ENCODE measurements at places on chromosomes 12 and 14.

GRCh38 chr14:31926123-31926522 lies 151.0 kb upstream of the ARHGAP5 start:
- DNase-seq: no peak

- DNase-seq: no peak
Measured at GRCh38 chr12:14193639-14194038, 171.8 kb upstream of the ATF7IP start.

DNA sequence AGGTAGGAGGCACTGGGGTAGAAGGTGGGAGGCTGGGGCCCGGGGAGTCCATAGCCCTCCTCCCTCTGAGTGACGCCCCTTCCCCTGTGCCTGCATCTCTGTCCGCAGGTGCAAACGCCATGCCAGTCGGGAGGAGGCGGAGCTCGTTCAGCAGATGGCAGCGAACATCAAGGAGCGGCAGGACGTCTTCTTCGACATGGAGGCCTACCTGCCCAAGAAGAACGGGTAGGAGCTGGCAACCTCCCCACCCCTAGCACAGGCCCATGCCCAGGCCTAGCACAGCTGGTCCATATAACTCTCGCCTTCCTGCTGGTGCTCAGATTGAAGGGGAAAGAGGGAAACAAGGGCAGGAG lies 35.6 kb downstream of the TMEM120B start:
- DNase-seq: no peak

DNA sequence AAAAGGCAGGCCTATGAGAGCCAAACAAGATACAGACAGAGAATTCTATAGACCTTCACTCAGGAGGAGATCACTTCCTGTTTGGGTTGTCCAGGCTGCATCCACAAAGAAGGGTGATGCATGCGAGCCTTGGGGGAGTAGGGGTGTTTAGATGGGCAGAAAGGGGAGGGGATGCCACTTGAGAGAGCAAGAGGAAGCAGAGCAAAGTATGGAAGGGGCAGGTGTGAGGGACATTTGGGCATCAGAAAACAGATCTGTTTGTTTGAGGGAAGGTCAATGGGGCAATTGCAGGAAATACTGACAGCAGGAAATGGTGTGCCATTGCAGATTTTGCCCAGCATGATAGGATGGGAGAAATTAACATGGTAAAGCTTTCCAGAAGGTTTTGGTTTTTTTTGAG lies 146.4 kb upstream of the FOXN3 start:
- no peak for DNase-seq

DNA sequence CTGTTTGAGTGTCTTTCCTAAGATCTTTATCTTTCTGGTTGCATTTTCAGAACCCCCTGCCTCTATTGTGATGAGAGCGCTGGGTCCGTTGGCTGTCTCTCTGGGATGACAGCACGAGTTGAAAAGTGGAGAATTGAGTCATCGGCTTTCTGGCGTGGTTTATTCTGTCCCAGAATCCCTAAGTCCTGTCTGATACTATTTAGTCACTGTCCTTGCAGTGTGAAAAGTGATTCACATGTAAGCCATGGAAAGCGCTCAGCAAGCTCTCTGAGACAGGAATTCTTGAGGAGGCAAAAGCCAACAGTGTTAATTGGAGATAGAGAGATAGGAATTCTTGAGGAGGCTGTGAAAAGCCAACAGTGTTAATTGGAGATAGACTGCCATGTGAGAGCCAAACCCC lies 121.7 kb downstream of the CHST11 start:
- DNase-seq: no peak

GRCh38 chr14:73695997-73696396 lies 18.2 kb downstream of the PNMA1 start:
- DNase-seq: no peak

GRCh38 chr12:116431677-116432300 lies 127.4 kb upstream of the MAP1LC3B2 start:
- no peak for DNase-seq

GRCh38 chr14:69854598-69854997 lies 24.6 kb upstream of the SMOC1 start:
- no peak for DNase-seq

GRCh38 chr12:106091446-106091820 lies 47.3 kb downstream of the NUAK1 start:
- no peak for DNase-seq

DNA sequence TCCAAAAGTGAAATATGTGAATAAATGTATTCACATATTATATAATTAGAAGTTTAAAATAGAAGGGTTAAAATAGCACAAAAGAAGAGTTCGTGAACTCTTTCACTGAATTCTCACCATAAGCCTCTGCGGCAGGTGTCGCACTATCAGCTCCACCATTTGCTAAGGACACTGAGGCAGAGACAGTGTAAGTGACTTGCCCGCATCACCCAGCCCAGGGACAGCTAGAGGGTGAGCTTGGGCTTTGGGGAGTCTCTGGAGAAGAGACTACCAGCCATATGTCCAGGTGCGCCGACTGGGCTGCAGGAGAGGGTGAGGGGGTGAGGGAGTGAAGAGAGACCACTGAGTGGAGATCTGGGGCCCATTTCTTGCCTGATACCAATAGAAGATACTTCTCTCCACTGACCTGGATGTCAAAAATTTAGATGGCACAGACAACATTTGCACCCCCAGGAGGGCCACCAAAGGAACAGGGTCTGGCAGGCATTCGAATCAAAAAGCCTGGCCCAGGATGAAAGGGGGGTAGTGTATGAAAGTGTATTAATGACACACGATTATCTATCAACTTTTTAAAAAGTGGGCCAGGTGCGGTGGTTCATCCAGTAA lies 28.5 kb downstream of the FAIM2 start:
- no peak for DNase-seq

- no peak for DNase-seq
Measured at GRCh38 chr12:105504286-105504685, 173.8 kb downstream of the C12orf75 start.

GRCh38 chr14:86257973-86258372 lies 728.0 kb downstream of the FLRT2 start:
- DNase-seq: no peak

DNA sequence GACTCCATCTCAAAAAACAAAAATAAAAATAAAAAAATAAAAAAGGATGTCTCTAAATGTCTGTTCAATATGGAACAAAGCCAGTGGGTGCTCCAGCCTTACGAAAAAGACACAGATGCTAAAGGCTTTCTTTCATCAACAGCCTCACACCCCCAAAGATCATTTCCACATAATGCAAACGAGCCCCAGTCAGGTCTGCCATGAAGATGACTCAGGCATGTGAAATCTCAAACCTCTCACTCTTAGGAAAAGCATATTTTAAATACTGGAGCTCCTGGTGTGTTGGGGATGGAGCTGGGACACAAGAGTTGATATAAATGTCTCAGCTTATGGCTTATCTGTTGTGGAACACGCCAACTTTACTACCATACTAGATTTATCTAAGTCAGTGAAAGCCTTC lies 49.9 kb upstream of the PLXNC1 start:
- no peak for DNase-seq

GRCh38 chr12:22808860-22809259 lies 183.9 kb downstream of the ETNK1 start:
- DNase-seq: no peak

- no peak for DNase-seq
Measured at GRCh38 chr12:96361074-96361473, 39.2 kb downstream of the CDK17 start.

- peak; percentile 67 for DNase-seq
Measured at GRCh38 chr14:93939304-93940229, 12.4 kb downstream of the FAM181A start.

DNA sequence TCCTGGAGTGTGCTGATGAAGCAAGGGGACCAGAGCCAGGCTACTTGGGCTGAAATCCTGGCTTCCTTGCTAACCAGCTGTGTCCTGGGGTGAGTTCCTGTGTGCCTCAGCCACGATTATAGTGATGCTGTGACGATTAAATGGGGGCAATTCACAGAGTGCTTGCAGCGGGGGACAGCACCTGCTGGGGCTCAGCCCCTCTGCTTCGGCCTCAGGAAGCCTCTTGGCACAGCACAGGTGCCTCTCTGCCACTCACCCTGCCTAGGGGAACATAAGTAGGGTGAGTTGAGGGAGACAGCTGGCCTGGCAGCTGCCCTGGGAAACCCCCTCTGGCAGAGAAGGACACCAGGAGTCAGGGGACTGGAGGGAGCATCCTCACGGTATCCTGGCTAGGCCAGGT lies 9.4 kb downstream of the KRT80 start:
- no peak for DNase-seq

DNA sequence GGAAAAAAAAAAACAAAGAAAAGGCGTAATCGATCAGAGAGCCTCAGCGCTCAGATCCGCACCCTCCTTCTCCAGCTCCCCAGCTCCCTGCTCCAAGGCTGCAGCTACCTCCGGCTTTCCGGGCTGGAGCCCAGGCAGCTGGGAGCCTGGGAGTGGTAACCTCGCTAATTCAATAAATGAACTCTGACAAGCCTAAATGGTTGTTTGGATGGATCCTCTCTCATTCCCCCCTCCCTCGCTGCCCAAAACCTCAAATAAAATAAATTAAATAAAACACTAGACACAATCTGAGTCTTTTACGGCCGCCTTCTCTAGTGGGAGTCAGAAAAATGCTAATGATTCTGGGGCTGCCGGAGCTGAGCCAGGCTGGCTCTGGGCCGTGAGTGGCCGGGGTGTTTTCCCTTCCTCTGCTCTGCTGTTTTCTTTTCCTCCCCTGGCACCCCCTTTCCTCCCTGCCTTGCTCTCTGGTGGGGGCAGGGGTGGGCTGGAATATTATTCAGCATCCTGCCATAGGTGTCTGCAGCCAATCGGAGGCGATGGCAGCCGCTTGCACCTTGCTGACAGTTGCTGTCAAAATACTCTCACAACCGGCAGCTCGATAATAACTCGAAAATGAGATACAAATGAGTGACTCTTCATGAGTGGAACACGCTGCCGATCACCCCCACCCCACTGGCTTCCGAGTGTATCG lies 76.1 kb downstream of the RBM19 start:
- peak; percentile 47 for DNase-seq

DNA sequence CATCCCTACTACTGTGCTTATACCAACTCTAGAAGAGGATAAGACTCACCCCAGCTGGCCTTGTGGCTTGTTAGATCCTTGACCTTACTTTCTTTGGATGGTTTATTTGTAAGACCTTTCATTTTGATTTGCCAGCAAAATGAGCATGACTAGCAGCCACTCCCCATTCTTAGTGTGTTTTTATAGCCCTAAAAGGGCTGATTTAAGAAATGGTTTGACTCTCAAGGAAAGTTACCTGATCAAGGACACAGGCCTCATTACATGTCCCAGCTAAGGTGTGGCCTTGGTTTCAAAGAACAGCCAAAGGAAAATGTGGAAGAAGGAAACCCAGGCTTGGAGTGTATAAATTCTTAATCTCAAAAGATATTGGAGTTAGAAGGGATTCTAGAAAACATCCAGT lies 41.4 kb downstream of the SLC17A8 start:
- no peak for DNase-seq

- DNase-seq: no peak
Measured at GRCh38 chr14:44404036-44404435, 103.0 kb downstream of the FSCB start.

DNA sequence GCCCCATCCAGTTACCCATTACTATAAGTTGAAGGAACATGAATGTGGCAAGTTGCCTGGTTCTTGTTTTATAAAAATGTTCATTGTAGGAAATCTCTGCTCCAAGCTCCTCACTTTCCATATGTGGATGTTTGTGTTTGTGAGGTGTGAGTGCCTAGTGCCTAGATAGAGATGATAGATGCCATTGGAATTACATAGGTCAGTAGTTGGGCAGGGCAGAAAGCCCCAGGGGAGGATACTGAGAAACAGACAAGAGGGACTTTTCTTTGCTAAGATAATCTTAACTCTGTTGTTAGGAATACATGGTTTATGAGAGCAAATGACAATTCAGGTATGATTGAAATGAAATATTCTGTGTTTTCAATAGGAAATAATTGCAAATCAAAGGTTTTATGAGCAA lies 226.3 kb upstream of the GRIP1 start:
- DNase-seq: no peak

- no peak for DNase-seq
Measured at GRCh38 chr12:28611115-28611435, 420.8 kb downstream of the CCDC91 start.

- DNase-seq: no peak
Measured at GRCh38 chr12:68971404-68971803, 38.4 kb upstream of the CPM start.

- no peak for DNase-seq
Measured at GRCh38 chr12:52155048-52155868, 36.6 kb downstream of the KRT80 start.

- DNase-seq: no peak
Measured at GRCh38 chr12:12010277-12011039, 60.3 kb upstream of the BCL2L14 start.

DNA sequence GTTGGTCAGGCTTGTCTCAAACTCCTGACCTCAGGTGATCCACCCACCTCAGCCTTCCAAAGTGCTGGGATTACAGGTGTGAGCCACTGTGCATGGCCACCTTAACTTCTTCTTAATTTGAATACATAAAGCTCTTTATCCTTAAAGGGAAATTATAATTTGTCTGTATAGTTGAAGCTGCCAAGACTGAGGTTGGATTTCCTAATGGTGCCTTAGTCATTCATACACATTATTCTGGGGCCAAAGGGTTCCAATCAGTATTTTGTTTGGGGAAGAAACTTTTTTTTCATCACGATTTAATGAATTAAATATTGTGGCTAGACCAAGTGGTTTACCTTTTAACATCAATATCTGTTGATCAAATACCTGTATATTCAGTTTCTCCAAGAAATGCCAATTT lies 135.9 kb downstream of the SYT1 start:
- DNase-seq: no peak

GRCh38 chr14:32998433-32998832 lies 59.8 kb downstream of the NPAS3 start:
- DNase-seq: no peak

DNA sequence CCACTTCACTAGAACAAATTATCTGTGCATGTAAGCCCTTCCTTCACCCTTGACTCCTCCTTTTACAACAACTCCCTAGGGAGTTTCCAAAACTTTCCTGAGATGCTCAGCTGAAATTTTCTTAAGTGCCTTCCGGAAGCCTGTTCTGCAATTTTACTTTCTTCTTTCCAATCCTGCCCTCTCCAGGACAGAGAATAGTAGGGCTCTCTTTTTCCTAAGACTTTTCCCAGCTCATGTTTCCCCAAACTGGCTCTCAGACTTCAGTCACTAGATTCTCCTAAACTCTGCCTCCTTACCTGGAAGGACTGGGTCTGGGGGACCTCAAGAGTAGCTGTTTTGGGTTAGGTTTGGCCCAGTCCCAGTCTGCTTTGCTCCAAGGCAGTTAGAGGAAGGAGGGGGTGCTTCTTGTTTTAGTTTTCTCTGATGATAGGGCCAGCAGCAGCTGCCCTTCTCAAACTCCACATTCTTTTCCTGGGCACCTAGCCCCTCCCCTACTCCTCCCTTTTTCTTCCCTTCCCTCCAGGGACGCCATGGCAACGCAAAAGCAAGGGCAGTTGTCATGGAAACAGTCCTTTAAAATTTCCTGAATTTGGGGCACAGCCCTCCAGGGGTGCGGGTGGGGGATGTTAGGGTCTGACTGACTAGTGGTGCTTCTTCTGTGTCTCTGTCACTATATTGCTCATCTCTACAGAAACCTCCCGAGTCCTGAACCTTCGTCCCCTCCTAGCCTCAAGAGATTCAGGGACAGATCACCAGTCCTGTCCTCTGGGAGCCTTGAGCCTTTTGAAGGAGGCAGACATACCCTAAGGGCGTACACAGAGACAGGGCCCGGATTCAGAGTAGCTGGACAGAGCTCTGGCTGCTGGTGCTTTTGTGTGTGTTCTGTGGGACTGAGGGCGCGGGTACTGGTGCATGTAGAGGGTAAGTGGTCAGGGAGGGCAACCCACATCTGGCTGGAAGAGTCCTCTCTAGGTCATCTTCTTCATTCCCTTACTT lies 17.0 kb downstream of the PPP1R1A start:
- no peak for DNase-seq

GRCh38 chr12:106049105-106049504 lies 89.6 kb downstream of the NUAK1 start:
- DNase-seq: no peak
